ENCODE measurements at places on chromosomes 6 and 20.

DNA sequence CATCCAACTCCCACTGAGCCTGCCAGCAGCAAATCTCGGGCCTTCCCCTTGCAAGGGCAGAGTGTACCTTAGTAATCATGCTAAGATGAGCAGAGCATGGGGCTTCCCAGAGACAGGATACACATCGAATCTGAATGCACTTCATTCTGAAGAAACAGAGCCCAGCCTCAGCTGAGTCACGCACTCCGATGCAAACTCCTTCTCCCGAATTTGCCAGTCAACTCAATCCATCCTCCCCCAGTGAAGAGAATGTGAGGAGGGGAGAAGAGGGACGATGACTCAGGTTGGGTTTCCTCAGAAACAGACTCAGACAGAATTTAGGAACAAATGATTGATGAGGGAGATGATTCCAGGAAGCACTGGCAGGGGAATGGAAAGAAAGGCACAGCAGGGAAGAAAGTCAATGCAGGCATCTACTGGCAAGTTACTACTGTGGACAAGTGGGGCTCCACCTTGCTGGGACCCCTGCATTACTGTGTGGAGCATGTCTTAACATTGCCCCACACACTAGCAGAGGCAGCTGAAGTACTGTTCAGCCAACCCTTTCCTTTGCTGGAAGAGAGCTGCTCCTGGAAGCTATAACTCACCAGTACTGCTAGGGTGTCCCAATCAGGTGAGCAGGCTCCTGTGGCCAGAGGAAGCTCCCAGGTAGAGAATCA is 251.6 kb downstream of the ADGB start:
- DNase-seq, result no peak

GRCh38 chr20:53399592-53400335 is 193.9 kb downstream of the ZNF217 start:
- no peak for DNase-seq

- DNase-seq, result no peak
Measured at GRCh38 chr6:3381233-3381921, 75.5 kb downstream of the SLC22A23 start.

DNA sequence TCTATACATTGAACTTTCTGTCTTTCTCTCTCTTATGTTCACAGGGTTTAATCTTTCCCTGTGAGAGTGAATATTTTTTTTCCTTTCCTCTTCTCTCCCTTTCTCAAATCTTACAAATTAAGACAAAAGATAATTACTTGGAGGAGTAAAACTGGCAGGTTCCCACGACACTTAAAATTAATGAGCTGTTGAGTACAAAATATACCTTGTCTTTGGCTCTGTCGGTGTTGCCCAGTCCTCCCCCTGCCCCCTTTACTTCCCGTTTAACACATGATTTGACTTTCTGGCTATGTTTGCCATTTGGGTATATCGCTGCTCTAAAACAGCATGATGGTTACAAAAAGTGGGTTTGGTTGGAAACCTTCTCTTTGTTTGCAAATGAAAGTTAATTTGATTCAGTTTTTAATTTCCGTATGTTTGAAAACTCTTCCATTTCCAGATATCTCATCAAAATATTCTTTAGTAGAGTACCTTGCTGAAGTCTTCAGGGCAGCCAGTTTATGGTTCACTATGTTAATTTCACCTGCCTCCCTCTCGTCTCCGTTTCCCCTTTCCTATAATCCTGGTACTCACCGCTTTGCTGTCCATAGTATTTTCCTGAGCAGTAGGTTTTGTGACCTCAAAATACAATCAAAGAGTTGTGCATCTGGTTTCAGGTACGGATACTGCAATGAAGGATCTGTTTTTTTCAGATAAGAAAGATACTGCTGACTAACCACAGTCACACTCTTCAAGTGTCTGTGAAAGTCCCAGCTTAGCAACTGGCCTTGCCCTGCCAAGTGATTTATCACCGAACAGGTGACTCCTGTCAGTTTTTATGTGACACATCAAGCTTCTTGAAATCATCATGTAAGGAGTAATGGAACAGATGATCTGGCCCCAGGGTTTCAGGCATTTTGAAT is 181.2 kb downstream of the DTNBP1 start:
- DNase-seq, result no peak

- no peak for DNase-seq
Measured at GRCh38 chr20:23679133-23680092, 9.4 kb downstream of the CST4 start.

DNA sequence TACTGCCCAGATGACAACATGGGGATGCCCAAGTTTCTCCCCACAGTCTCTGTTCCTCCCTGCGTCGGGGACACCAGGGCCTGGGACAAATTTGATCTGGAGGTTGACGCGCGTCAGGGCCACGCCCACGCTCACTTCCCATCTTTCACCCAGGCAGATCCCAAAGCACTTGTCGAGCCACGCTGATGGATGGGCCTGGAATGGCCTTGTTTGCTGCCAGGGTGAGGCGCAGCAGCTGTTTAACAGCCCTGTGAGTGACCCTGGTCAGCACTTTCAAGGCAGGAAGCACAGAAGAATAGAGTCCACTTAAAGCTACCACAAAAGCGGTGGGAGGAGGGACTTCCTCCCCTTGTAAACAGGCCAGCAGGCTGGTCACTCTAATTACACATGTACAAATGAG is 324.7 kb upstream of the JARID2 start:
- DNase-seq, result peak; percentile 80

- DNase-seq, result no peak
Measured at GRCh38 chr20:51503376-51503775, 39.1 kb downstream of the NFATC2 start.

GRCh38 chr6:431504-431903 is 40.0 kb downstream of the IRF4 start:
- no peak for DNase-seq

DNA sequence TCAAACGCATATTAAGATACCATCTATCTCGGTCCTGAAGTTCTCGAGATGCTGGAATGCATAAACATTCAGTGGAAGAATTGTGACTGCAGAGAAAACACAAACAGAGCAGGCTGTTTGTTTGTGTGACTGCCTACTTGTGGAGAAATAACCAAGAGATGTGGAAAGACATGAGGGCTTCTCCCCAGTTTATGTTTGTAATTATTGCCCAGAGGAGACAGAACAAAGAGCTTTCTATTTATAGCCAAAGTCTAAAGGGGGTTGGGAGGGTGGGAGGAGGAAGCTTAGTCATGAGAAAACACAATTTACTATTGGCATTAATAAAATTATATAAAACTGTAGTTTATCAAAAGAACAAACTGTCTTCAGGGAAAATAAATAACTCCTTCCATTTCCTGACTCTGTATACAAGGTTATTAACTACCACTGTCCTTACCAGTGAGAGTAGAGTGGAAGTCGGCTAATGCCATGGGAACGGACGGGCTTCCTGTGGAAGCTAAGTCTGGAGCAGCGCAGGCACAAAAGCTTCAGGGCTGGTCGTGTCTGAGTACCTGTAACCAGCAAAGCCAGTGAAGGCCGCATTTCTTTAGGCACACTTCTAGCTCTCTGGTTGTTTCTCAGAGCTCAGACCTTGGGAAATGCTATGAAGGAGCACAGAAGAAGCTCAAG is 200.2 kb upstream of the SUPT3H start:
- DNase-seq, result no peak

GRCh38 chr6:68527691-68528090 is 107.4 kb upstream of the ADGRB3 start:
- DNase-seq, result no peak

- no peak for DNase-seq
Measured at GRCh38 chr20:11483697-11484096, 434.0 kb upstream of the BTBD3 start.

- DNase-seq, result peak; percentile 88
Measured at GRCh38 chr20:22385602-22386305, 198.6 kb downstream of the FOXA2 start.

GRCh38 chr20:3995067-3995748 is 20.1 kb downstream of the RNF24 start:
- no peak for DNase-seq

GRCh38 chr6:110067837-110068591 is 89.9 kb downstream of the GPR6 start:
- no peak for DNase-seq

GRCh38 chr20:38725931-38726803 is 1.9 kb downstream of the SLC32A1 start:
- DNase-seq, result no peak

- no peak for DNase-seq
Measured at GRCh38 chr6:149846321-149846720, 17.8 kb downstream of the LRP11 start.
